ENCODE measurements at places on chromosomes 7 and 10.

- DNase-seq: no peak
These were observed 38.1 kb upstream of the GSDME start for GRCh38 chr7:24795407-24795767.

DNA sequence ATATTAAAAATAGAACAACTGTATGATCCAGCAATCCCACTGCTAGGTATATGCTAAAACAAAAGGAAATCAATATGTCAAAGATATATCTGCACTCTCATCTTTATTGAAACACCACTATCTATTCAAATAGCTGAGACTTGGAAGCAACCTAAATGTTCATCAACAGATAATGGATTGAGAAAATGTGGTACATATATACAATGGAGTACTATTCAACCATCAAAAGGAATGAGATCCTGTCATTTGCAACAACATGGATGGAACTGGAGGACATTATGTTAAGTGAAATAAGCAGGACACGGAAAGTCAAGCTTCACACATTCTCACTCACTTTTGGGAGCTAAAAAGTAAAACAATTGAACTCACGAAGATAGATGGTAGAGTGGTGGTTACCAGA lies 610.1 kb upstream of the SEMA3D start:
- no peak for DNase-seq

GRCh38 chr7:120785095-120785494 lies 72.8 kb downstream of the TSPAN12 start:
- DNase-seq: no peak

DNA sequence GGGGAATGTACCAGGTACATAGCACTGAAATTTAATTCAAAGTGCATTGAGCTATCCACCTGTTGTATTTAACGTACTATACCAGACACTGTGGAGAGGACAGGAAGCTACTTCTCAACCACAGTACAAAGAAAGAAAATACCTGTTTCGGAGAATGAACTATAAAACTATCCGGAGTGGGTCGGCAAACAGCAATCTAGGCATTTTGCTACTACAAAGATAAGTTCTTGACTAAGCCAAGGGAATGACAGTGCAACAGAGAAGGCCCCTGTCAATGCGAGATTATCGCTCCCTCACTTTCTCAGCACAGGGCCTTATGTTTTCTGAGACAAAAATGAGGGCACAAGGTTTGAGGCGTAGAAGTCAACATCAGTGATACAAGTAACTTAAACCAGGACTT lies 27.4 kb downstream of the SFMBT2 start:
- DNase-seq: no peak

DNA sequence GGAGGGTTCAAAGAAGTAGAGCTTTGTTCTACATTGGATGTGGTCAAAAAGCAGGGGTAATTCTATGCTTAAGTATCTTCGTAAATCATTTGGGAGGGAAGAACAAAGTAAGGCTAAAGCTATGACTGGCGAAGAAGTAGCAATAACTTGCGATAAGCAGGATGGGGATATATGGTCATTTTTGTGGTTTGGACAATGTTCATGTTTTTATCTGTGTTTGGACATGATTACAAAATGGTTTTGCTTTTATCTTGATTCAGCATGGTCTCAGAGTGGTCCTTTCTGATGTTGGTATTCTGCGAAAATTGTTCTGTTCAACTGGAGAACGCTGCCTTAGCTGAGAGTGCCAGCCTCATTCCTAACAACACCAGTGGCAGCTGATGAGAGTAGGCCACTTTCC lies 208.8 kb downstream of the SEMA3A start:
- DNase-seq: no peak
